ENCODE measurements at places on chromosomes 2 and 18.

DNA sequence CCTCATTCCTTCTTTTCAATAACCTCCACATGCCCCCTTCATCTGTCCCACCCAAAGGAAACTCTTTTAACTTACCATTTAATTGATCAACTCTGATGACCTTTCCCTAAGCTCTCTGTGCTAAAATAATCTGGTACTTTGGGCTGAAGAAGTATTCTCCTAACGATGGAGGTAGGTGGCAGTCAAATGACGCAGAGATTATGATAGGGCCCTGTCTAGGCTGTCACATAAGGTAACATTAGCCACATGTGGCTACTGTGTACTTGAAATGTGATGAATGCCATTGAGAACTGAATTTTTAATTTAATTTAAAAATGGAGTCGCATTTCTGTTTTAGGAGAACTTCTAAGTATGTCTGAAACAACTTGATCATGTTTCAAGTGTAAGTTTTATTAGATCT lies 140.5 kb upstream of the TNP1 start:
- no peak for DNase-seq

- no peak for DNase-seq
Observed at GRCh38 chr2:236164201-236164924, 3.8 kb downstream of the GBX2 start.

- DNase-seq: no peak
Observed at GRCh38 chr2:28178946-28179345, 213.7 kb upstream of the FOSL2 start.

- DNase-seq: no peak
Observed at GRCh38 chr2:19649785-19650380, 251.9 kb downstream of the TTC32 start.

DNA sequence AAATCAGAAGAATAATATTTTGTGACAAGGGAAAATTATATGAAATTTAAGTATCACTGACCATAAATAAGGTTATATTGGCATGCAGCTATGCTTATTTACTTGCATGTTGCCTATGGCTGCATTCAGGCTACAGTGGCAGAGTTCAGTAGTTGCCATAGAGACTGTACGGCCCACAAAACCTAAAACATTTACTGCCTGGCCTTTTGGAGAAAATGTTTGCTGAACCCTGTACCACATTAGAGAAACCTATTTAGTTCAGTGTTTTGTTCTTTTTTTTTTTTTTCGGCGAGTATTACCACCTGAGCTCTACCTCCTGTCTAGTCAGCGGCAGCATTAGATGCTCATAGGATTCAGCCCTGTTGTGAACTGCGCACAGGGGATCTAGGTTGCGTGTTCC lies 163.7 kb downstream of the MCFD2 start:
- no peak for DNase-seq

GRCh38 chr2:25424426-25425028 lies 82.8 kb upstream of the DNMT3A start:
- no peak for DNase-seq

DNA sequence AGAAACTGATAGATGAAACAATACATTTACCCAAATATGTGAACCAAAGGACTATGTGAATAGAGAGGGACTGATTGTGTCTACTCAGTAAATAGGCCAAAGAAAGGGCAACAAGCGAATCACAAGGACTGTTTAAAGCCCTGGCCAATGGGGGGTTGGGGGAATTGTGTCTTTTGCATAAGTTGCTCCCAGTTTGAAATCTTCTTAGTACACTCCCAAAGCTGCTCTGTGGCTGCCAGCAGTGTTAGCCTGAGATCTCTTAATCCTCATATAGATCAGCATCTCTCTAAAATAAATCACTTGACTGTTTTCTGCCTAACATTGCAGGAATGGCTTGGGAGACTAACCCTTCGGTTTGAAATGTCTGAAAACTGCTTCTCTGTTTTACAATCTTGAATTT lies 236.4 kb downstream of the PLCL1 start:
- no peak for DNase-seq

- no peak for DNase-seq
Observed at GRCh38 chr2:120206022-120206581, 17.1 kb downstream of the TMEM185B start.

- peak; percentile 24 for DNase-seq
Observed at GRCh38 chr2:53633441-53633840, 134.2 kb upstream of the CHAC2 start.

DNA sequence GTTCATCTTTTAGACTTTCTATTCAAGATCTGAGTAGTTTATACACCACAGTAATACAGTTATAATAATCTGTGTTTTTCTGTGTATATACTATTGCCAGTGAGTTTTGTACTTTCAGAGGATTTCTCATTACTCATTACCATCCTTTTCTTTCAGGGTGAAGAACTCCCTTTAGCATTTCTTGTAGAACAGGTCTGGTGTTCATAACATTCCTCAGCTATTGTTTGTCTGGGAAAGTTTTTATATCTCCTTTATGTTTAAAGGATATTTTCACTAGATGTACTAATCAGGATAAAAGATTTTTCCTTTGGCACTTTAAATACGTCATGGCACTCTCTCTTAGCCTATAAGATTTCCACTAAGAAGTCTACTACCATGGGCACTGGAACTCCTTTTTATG lies 705.5 kb downstream of the SLC4A3 start:
- DNase-seq: no peak

DNA sequence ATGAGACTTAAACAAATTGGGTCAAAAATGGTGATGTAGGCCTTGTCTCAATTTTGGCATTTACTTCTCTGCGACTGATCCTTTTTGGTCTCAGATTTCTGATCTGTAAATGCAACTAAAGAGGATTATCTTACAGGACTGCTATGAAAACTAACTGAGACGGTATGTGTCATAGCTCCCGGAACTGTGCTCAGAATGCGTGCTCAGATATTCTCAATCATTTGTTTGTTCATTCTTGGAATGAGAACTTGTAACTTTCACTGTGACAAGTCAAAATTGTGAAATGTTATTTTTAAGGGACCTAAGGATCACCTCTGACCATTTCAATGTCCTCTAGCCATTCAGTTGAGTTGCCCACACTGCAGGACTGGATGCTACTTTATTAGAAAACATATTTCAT lies 498.2 kb upstream of the PIK3C3 start:
- DNase-seq: no peak

GRCh38 chr2:1817256-1818051 lies 73.1 kb upstream of the PXDN start:
- peak; percentile 43 for DNase-seq

DNA sequence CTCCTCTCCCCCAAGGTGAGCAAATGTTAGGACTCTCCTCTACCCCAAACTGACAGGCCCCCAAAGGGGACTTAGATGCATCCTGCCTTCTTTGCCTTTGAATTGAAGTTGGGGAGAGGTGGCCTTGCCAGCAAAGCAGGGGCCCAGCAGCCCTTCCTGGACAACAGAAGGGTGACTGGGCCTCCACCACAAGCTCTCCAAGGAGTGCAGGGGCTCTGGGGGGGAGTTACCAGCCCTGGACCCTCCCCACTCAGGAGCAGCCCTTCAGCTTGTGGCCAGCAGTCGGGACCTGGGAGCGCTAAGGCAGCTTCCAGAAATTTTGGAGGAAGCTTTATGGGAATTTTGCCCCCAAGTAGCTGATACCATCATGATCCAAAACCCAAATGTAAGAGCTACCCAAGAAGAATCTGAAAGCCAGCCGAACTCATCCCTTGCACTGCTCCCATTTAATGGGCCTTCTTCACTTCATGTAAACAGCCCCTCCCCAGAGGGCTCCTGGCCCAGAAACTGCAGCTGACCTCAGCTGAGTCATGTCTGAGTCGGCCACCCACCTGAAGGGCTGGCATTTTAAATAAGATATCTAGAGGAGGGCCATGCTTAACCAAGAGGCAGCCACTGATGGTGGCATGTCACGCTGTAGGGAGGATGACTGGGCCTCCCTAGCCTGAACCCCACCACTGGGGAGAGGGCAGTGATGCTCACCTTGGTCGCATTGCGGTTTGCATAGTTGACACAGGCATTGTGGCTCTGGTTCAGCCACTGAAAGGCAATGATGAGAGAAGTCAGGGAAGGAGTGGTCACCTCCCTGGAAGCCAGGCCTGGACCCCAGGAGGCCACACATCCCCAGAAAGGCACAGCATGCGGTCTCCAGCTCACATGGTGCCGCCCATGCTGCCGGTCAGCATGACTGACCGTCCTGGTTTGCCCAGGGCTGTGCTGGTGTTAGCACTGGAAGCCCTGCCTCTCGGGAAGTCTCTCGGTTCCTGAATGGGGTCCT lies 71.5 kb downstream of the SFXN5 start:
- DNase-seq: no peak

DNA sequence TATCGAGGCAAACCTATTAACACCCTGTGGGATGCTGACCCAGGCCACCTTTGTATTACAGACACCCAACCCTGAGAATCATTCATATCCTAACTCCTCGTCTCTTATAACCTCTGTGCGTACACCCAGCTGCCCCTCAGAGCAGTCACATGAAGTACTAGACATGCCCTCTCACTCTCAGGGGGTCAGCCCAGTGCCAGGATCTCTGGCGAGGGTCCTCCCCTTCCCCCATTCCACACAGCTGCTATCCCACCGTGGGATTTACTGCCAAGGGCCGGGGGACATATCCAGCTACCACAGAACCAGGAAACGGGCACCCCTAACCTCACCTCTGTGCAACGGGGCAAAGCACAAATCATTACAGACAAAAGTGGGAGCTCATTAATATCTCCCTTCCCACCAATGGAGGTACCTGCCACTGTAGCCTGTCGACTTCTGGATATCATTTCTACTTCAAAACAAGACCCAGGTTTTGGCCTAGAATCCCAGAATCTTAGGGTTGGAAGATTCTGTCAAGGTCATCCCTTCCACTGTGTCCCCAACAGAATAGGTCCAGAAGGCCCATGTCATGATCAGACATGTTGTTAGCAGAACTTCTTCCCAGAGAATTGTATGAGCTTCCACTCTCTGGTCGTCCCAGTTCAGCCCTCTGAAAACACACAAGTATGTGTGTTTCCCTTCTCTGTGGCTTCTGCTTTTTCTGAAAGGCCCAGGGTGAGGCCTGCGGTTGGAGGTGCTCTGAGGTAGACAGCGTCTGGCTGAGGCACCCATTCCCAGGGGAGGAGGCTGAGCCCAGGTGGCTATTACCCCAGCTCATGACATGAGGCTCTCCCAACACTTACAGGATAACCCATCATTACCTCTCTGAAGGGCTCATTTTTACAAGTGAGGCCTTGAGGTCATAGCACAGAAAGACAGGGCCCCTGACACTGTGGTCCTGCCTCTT lies 1.7 kb downstream of the TMBIM1 start:
- DNase-seq: no peak

DNA sequence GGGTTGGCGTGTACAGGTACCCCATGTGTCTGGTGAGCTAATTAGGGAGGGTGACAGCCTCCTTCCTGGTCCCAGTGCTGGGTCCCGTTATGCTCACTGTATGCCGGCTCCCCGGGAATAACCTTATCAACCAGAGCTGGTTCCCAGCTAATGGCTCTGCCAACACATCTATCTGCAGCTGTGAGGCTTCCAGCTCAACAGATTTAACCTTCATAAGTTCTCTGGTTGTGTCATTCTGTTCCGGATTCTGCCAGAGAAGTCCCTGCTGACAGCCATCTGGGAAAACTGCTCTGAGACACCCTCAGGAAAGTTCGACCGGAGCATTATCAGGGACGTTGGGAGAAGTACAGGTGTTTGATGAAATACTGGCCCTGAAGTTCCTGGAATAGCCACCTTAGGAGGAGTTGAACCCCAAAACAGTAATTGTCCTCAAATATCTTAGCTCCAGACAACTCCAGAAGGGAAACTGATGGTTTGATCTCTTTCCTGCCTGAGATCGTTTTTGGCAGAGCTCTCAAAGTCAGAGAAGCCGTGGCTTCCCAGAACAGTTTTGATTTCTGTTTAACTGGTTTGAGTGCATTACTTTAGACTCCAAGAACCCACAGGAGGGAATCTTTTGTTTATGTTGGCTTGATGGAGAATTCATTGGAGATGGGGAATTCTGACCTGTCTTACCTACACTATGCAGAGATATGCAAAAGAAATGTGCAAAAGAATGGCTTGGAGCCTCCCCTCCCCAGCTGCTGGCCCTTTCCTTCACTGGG lies 39.4 kb upstream of the TXNDC2 start:
- no peak for DNase-seq

GRCh38 chr2:238846628-238847418 lies 1.1 kb upstream of the TWIST2 start:
- DNase-seq: no peak

- no peak for DNase-seq
Observed at GRCh38 chr2:208025814-208026184, 472 bp upstream of the PLEKHM3 start.

GRCh38 chr2:66434679-66435548 lies at the start of gene MEIS1:
MEIS1 (plus strand) TSS chr2:66435125; CDS start chr2:66435857, 732 bp downstream.
- peak; percentile 91 for DNase-seq

- DNase-seq: no peak
Observed at GRCh38 chr2:236963631-236964182, 122.0 kb upstream of the COPS8 start.

DNA sequence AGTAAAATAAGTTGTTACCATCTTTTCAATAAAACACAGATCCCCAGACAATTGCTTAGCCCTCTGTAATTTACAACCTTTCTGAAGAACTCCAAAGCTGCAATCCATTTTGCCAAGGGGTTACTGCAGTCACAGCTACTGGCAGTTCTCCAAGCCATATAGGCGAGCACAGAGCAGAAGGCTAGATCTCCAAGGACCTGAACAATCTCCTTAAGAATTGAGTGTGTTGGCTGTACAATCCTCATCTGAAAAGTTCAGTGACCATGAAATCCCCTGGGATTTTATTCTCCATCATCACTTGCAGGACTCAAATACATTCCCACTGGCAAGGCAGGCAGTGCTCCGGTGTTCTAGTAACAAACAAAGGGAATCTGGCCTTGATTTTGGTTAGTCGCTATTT lies 103.9 kb upstream of the LRP1B start:
- no peak for DNase-seq

DNA sequence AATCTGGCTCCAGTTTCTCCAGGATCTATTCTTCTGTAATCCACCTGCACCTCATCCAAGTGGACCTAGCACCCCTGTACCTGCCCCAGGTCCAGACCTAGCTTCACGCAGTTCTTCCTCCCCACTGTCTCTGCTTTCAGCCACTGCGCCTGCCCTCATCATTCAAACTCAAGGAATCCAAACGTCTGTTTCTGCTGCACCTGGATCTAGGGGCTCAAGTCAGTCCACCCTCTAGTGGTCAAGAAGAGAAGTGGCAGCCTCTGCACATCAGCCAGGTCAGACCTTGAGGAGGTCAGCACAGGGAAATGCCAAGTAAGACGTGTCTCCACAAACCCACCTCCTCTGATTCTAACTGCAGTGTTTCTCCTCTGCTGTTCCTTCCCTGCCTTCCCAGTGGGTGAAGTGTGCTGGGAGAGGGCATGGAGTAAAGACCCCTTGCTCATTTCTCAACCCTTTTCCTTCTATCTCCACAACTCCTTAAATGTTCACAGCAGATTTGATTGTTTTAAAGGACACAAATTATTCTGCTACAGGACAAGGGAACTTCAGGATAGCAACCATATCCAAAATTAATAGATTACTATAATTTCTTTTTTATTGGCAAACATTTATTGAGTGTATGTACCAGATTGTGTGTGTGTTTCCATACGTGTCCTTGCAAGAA lies 8.6 kb upstream of the RNF152 start:
- DNase-seq: no peak

Measured in foreskin melanocyte (primary cell).